K562 (cell line): ENCODE measurements at places on chromosomes 5 and 9.

GRCh38 chr5:126694403-126694802 is 82.5 kb upstream of the LMNB1 start:
- no peak for DNase-seq

- no peak for DNase-seq
These were observed 137.9 kb upstream of the TRIM32 start for GRCh38 chr9:116549061-116549664.

GRCh38 chr5:81189875-81190498 is 43.1 kb upstream of the CKMT2 start:
- DNase-seq, result peak; percentile 53

DNA sequence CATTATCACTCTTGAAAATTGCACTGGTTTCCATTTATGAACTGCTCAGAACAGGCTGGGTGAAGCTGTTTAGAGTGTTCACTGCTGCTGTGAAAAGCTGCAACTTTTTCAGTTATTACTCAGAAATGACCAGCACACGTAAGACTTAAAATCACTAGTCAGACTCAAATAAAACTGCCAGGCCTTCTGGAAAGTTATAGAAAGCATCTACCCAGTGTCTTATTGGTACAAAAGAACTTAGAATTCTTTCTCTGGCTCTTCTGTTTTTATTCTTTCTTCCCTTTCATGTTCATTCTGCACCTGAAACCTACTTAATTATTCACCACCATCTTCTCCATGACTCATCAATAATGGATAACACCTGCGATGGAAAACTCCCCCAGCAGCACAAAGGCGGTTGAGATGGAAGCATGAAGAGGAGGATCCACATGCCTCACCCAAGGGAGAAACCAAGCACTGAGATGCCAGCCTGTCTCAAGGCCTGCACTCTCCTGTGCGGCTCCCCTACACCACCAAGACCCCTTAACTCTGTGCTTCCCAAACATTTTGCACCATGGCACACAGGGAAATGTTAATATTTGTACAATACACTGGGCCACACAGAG is 171.9 kb downstream of the ENTREP1 start:
- DNase-seq, result no peak

GRCh38 chr9:106875529-106875928 is 12.6 kb downstream of the ZNF462 start:
- DNase-seq, result no peak

GRCh38 chr9:129584136-129584535 is 36.8 kb downstream of the C9orf50 start:
- peak; percentile 90 for DNase-seq
